ENCODE measurements at places on chromosomes 1 and 21. TPM values are rescaled to one million over a fixed set of nuclear protein-coding genes. Genes with fewer than 3 reads are reported as not detected.

Gene F13B
- not detected for total RNA-seq

Gene PROX1
- total RNA-seq, result not detected

Gene FYB2
- not detected for total RNA-seq

Gene RNU1-1
- 3,430 TPM for total RNA-seq

Gene MAEL
- total RNA-seq, result not detected

Gene CYP4A22
- total RNA-seq, result not detected

Gene C1QTNF12
- total RNA-seq, result 2.2 TPM

DNA sequence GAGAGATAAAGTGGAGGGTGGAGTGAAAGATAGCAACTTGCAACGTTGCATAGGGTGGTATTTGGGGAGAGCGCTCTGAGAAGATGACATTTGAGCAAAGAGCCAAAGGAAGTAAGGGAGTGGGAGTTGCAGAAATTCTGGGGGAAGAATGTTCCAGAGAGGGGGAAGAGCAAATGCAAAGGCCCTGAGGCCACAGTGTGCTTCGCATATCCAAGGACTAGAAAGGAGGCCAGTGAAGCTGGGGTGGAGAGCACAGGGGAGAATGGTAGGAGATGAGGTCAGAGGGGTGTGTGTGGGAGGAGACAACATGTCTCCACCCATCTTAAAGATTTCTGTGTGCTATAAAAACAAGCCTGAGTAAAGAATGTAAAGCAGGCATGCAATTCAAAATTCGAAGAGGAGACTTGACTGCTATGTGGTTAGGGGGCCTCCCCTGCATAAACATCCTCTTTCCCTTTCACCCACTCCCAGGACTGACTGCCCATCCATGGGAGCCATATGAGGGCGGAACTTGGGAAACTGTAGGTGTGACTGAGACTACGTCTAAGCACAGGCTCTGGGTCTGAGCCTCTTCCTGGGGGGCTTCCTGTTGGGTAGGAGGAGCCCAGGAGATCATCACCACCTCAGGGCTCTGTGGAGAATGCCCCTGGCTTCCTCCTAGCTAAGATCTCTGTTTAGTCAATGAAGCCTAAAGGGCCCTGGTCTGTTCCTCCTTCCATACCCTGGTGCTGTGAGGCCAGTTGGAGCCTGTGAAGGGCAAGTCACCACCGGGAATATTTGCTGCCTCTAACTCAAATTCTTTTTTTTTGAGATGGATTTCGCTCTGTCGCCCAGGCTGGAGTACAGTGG is 2.9 kb upstream of the CLIC4 start:
- peak; percentile 33 for DNase-seq

GRCh38 chr21:25822981-25823380 is 88.2 kb downstream of the GABPA start:
- DNase-seq, result no peak

DNA sequence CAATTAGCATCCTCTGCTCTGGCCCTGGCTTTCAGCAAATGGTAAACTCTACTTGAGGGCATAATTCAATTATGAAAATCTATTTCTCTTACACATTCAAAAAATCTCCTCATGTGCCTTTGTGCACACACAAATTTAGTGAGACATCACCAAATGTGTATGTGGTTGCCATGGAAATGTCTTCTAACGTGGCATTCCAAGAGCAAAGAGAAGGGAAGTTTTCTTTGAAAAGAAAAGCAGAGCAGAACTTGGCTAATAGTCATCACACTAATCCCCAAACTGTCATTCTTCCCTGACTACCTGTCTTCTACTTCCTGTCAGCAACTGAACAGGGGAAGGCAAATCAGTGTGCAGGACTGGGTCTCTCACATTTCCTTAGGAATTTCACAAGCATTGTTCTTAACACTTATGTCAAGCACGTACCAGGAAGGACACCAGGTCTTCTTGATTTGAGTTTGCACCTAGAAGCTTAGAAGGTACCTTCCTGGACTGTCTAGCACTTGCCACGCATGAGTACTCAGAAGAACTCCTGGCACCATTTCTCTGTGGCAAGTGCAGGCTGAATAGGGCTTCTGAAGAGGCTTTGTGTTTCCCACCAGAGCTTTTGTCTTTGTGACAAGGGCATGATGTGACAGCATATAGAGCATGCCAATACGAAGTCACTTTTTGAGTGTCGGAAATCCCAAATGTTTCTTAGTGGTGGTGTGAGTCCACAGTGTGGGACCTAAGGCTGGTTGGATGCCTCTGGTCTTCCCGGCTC is 32.3 kb downstream of the MAN1C1 start:
- DNase-seq, result no peak

DNA sequence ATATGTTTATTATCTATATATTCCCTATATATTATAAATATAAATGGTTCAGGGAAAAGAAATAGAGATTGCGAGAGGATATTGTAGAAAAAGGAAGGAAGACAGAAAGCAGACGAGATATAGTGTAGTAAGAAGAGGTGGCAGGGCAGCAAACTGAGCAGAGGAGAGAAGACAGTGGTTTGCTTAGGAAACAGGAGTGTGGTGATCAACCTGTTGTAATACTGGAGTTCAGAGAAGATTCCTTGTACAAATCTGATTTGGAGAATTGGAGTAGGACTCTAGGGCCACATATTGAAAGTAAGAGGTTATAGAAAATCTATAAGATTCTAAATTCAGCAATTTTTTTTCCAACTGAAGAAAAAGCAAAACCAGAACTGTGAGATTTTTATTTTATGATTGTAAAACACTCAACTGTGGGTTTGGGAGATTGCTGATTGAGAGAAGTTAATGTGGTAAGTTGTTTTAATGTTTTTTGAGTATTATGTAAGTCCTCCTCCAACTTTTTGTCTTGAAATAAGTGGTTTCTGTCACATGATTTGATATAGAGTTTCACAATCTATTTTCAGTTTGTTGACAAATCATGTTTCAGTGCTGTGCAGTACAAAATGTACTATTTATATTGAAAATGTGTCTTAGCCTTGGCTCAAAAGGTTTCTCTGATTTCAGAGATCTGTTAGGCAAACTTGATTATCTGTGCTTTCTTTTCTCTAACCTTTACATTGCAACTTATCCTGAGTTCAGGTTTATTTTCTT is 9.6 kb upstream of the AMY2B start:
- DNase-seq, result no peak

DNA sequence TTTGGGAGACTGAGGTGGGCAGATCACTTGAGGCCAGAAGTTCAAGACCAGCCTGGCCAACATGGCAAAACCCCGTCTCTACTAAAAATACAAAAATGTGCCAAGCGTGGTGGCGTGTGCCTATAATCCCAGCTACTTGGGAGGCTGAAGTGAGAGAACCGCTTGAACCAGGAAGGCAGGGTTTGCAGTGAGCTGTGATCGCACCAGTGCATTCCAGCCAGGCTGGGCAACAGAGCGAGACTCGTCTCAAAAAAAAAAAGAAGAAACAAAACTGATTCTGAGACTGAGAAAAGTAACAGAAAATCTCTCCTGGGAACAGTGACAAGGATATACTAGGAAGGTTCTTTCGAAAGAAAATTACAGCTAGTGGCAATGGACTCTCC is 20.9 kb downstream of the USP48 start:
- DNase-seq, result no peak

- no peak for DNase-seq
Measured at GRCh38 chr1:63896755-63897154, 122.9 kb downstream of the ROR1 start.

DNA sequence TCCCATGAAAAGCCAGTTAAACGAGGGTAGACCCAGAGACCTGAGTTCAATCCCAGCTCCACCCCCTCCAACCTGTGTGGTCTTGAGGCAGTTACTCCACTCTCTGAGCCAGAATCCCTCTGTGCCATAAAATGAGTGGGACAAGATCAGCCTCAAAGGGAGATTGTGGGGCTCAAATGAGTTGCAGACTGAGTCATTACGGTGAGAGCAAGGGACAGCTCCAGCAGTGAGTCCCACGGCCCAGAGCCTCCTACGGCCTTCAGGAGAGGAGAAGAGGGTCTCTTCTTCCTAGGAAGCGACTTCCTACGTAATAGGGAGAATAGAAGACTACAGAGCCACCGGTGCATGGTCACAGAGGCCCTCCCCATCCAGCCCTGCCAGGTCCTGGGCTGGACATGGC is 6.7 kb upstream of the CAMK2N1 start:
- DNase-seq, result peak; percentile 14

GRCh38 chr1:156104065-156104810 is 10.3 kb upstream of the LMNA start:
- DNase-seq, result no peak

GRCh38 chr21:19013916-19014315 is 610.3 kb upstream of the TMPRSS15 start:
- DNase-seq, result no peak

DNA sequence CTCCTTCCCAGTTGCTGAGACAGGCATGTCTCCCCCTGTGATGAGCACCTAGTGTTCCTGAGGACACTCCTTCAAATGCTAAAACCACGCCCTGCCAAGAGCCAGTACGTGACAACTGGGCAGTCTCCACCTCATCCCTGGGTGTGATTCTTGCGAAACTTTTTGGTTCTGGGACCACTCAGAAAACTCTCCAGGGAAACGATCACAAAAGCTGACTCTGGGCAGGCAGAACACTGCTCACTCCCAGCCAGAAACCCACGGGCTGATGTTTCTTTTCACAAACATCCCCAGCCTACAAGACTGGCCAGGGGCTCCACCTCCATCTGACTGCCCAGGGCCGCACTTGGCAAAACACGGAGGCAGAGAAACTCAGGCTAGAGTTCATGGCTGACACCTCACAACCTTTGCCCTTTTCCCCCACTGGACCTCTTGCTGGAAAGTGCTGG is 24.4 kb downstream of the DHRS3 start:
- DNase-seq, result no peak

DNA sequence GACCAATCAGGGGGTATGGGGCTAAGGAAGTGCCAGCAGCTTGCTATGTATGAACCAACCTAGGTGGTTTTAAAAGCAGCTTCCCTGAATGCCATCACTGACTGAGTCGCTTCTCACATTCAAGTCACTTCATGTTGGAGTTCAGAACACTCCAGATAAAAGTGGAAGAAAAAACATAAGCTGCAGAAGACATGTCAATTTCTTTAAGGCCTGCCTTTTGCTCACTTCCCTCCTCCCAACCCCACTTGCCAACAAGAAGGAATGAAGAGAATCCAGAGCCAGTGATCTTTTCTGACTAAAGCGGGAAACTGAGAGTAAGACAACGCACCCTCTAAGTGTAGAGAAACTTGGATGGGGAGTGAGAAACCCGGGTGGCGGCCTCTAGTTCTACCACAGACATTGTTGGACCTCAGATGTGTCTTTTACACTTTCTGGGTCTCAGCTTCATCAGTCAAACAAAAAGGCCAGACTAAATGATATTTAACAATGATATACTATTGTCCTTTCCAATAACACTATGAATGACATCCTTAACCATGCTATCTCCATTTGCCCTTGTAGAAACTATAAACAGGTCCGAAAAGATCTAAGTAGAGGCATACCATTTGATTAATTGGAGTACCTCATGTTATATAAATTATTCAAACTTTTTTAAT is 54.1 kb downstream of the LUZP1 start:
- DNase-seq, result no peak

DNA sequence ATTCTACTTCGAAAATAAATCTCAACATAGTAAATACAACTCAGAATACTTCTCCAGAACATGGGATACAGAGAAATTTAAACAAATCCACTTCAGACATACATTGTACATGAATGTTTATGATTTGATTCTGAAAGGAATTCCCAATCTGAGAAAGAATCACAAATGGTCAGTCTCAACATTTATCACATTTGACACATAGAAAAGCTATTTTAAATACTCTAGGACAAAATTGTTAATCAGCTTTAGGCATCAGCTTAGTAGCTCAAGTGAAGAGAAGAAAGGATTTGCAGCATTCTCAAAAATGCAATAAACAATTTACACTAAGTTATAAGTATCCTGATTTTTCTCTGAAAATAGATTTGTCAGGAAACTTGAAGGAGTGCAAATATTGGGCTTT is 184.8 kb downstream of the PTPRC start:
- no peak for DNase-seq

- no peak for DNase-seq
Measured at GRCh38 chr1:234533975-234534876, 55.2 kb upstream of the TARBP1 start.

- no peak for DNase-seq
Measured at GRCh38 chr1:107548276-107548675, 407.4 kb downstream of the NTNG1 start.

DNA sequence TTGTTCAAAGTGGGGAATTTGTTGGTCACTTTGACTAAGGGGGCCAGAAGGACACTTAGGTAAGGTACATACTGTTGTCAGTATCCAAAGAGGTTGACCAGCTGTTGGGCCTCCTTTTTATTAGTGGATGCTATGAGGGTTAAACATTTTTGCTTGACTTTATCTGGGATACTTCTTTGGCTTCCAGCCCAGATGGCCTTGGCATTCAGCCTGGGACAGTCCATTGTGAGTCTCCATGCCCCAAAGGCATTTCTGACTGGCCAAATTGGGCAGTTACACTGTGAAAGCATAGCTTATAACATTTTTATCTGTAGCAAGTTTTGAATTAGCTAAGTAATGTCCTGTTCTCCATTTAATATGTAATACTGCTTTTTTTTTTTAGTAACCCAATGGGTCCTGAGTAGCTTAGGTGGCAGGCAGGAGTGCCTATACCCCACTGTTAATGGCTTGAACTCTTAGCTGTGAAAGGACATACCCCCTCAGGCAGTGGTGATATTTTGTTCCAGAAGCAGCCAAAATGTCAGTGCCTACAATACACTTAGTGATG is 35.4 kb upstream of the CD1D start:
- no peak for DNase-seq

GRCh38 chr1:48026275-48026674 is 29.1 kb upstream of the TRABD2B start:
- no peak for DNase-seq

- peak; percentile 63 for DNase-seq
Measured at GRCh38 chr1:11898831-11899467, 27.3 kb downstream of the KIAA2013 start.

DNA sequence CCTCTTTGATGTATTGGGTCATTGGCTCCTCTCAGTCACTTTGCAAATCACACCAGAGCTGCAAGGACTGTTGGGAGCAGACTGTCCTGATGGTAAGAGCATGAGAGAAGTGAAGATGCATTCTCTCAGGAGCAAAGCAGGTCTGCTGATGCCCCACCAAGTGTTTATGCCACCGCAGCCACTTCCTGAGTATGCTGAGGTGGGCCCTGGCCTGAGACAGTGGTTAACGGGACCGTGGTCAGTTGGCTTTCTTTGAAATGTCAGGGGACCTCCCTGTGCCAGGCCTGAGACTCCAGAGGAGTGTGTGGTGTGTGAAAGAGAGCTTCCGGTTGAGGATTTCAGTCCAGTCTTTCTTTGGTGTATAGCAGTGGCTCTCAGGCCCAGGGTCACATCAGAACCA is 79.4 kb downstream of the SPATA46 start:
- no peak for DNase-seq

GRCh38 chr1:209886219-209886536 is 51.8 kb upstream of the SYT14 start:
- DNase-seq, result no peak

- no peak for DNase-seq
Measured at GRCh38 chr1:70671006-70671405, 259.9 kb downstream of the CTH start.

Measured in activated naive CD8-positive, alpha-beta T cell treated with anti-CD3 and anti-CD28 coated beads, Interleukin-2, amount 10 ng/mL, durations not matched to agents 7 days and 5 days (primary cell).